RCC 7860 (cell line): ENCODE measurements at places on chromosomes 4 and X.

DNA sequence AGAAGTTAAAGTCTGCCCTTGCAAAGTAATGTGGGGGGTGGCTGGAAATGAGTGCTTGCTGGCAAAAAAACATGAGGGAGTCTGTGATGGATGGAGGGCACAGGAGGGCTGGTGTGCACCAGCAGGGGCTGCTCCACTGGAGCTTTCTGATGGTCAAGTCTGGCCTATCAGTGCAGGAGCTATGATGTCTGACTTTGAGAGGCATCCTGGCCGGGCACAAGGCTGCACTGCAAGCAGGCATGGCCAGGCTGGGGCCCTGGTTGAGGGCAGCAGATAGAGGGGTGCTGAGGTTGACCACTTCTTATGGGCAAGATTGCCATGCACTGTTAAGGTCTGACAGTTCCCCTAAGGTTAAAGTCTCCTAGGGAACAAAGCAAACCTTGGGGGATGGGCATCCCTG, 1140.2 kb downstream of the FAM133A start:
- no peak for DNase-seq

DNA sequence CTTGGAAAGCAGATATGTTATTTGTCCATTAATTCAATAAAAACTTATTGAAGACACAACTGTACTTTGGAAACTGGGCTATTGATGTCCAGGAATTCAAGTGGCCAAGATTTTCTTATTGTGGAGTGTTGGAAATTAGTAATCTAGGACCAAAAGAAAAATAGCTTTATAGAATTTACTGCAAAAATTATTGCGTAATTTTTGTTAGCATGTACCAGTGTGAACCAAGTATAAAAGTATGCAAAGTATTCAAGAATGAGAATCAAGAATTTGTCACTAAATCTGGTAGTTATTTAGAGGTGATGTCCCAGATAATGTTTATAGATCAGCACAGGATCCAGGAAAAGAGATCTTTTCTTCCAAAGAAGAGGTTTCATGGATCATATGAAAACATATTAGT, 468.9 kb upstream of the CTSO start:
- no peak for DNase-seq

- no peak for DNase-seq
These were observed 103.4 kb downstream of the CHRNA9 start for GRCh38 chr4:40438384-40439026.

DNA sequence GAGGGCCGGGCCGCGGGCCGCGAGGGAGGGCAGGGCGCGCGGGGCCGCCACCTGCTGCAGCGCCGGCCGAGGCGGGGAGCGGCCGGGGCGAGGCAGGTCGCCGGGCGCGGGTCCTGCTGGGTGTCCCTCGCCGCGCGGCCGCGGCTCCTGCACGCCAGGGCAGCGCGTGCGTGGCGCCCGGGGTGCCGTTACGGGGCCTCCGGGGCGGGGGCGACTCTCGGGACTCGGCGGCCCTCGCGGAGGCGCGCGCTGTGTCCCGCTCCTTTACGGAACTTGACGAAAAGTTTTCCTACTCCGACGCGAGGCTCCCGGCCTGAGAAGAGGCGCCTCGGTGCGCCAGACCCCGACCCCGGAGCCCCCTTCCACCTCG, 329 bp downstream of the TBC1D14 start:
- DNase-seq = no peak

DNA sequence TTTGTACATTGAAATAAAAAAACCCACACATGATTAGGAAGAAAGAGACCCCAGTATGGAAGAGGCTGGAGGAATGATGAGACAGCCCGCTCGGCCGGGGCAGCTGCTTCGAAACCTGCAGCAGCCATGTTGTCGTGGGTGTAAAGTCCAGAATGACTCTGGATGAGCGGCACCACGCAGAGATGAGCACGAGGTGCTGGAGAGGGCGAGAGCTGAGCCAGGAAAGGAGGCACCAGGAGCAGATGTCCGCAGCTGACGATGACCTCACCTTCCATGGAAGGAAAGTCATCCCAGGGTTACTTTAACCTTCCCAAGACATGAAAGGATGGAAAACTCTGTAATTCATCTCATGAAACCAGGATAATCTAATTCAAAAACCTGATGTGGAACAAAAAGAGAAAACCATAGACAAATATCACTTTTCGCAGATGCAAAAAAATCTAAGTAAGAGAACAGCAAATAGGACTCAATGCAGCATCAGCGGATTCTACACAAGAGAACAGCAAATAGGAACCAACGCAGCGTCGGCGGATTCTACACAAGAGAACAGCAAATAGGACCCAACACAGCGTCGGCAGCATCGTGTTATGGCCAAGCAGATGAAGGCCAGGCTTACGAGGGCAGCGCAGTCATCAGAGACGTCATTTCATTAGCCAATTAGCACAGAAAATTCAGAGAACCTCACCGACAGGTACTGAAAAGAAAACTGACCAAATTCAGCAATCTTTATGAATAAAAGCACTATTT, 25.9 kb upstream of the SPON2 start:
- DNase-seq = no peak

DNA sequence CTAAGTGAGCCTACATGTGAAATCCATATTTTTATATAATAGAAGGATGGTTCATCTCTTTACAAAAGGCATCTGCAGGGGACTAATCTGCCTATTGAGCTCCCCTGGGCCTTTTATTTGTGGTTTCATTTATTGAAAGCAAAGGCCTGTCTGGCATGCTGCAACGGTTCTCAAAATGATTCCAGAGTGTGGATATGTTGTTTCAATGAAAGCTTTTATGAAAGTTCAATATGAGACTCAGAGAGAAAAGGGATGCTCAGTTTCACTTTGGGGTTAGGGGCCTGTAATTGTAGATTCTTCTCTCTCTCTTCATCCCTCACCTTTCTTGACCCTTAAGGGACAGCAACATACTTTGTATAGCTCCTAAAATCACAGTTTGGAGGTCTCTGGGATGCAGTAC, 204.2 kb upstream of the CASK start:
- no peak for DNase-seq

DNA sequence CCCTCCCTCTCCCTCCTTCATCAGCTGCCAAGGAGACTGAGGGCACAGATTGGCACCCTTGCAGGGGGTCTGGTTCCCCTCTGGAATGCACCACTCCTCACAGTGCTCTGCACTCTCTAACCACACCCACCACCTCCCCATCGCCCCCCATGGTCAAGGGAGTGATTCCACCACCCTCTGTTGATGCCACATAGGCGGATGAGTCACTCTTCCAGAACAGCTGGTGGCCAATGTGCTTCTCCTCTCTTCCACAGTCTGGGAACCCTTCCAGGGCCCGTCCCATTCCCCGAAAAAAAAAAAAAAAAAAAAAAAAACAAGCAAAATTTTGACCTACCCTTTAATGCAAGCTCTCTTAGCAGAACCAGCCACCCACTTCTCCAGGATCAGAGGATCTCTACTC, 341.3 kb upstream of the KLF3 start:
- peak; percentile 37 for DNase-seq

DNA sequence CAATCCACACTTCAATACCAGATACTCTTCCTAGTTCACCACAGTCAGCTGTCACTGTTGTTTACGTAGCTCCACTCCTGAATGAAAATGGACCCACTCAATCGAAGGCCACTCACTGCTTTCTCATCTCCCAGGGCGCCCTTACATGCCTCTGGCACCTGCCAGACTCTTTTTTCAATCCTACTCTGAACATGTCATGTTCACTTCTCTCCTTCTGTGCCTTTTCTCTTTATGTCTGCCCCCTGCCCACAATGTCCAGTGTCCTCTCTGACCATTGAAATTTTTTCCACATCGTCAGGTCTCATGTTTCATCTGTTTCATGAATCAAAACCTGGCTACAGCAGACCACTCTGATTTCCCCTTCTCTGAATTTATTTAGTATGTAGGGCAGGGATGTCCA, 1.3 kb upstream of the MGAT4D start:
- no peak for DNase-seq

DNA sequence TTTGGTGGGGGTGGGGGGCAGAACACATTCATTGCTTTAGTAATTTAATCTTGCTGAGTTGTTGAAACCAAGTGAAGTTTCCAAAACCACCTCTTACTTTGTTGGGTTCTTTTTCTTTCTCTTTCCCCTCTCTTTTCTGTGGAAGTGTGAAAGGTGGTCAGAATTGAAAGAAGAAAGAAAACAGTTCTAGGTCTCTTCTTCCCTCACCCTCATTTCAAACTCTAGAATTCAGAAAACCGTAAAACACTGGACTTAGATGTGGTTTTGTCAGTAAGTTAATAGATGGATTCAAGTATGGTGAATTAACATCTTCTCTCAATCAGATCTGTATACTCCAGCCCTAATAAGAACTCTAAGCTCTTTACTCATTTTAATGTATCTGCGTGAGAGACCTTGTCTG, 23.7 kb downstream of the PLP1 start:
- DNase-seq = no peak

DNA sequence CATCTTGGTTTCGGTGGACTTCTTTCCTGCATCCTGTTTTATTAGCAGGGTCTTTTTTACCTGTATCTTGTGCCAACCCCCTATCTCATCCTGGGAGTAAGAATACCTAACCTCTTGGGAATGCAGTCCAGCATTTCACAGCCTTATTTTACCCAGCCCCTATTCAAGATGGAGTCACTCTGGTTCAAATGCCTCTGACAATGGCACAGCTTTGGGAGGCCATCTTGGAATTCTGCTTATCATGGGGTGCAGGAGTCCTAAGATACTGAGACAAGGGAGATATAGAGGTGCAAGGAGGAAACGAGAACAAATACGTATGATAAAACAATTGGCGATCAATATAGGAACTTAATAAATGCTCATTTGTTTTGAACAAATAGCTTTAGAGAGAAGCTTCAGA, 1682.2 kb upstream of the AGA start:
- no peak for DNase-seq

- DNase-seq = no peak
These were observed 60.4 kb downstream of the PAGE2 start for GRCh38 chrX:55149242-55149641.

DNA sequence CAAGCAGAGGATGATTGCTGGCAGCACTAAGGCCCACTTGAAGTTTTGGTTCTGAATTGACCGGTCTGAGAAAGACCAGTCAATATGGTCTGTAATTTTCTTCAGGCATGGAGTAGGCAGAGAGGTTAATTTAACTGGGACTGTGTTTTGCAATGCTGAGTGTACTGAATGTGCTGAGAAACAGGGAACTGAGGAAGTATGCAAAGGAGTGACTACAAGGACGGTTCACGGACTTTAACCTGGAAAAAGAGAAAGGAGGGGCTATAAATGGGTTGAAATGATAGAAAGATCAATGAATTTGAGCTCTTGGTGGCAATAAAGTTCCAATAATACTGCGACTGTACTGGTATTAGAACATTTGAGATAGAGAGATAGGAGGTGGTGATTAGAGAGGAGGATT, 84.5 kb downstream of the MAGEB17 start:
- DNase-seq = no peak

- DNase-seq = no peak
These were observed 28.4 kb upstream of the FGFR3 start for GRCh38 chr4:1764670-1765069.

DNA sequence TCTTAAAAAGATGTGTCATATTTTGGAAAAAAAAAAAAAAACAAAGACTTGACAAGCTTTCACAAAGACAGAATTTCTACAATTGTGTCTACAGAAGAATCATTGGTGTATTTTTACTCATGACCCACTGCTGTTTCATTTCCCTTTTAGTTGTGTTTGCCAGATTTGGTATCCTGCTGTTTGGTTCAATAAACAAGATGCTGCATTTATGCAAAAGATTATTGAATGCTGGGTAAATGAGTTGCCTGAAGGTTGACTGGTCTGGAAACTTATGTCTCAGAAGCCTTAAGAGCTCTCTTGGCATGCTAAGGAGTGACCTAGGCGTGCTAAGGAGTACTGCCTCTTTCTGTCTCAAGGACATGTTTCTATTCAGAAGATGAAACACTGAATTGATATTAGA, 64.9 kb upstream of the NPY2R start:
- DNase-seq = no peak

GRCh38 chr4:87031920-87032319, 97.1 kb downstream of the AFF1 start:
- no peak for DNase-seq

DNA sequence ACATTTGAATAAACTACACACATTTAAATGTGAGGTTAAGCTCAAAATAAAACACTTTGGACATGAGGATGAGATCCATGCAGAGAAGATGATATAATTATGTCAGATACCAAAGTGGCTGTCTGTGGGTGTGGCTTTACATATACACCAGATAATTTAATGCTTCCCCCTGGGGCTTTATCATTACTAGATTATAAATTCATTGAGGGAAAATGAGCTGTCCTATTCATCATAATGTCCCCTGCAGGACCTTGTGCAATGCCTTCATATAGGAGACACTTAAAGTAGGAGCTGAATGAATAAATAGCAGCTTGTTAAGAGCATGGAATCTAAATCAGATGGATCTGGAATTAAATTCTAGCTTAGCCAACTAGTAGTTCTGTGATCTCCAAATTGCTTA, 49.7 kb downstream of the OTC start:
- no peak for DNase-seq

DNA sequence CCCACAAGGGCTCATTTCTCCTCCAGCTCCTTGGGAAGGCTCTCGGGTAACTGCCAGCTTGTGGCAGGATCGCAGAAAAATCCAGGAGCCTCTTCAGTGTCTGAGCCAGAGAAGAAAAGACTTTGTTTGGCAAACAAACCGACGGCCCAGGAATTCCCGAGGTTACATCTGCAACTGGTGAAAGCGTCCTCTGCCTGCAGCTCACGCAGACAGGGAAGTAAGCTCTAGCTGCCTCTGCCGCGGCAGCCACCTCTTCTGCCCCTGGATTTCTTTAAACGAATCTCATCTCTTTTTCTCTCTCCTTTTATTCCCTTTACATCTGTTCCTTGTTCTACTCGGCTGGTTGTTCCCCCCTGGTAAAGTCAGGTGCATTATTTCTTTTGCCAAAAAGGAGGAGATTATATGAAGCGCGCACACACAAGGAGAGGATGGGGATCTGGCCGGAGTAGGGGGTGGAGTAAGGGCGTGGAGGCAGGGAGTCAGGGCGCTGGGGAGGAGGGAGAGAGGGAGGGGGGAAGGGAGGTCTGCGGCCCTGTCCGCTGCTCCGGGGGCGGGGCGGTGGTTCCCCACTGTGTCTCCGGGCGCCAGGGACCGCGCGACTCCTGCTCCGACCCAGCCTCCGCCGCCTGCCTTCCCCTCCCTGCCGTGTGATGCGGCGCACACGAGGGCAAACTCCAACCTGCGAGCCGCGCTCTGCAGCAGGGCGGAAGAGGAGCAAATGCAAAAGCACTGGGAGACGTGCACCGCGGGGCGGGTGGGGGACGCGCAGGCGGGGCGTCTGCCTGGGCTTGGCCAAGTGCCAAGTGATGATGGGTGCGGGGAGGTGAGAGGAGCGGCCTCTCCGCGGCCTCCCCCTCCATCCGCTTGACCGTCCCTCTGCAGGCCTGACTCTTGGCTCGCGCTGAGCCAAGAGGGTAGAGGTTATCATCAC, at the start of gene DCHS2:
DCHS2 (minus strand) TSS at position 459 of the 931 bp plus-strand sequence; CDS start at position 15, 444 bp downstream.
- no peak for DNase-seq
